Stimulated activated CD4-positive, alpha-beta T cell treated with anti-CD3 and anti-CD28 coated beads, Interleukin-1b, Interleukin-23, amount 100 ng/mL, for 4 hours (primary cell): ENCODE measurements at places on chromosomes 13 and 19.

- no peak for DNase-seq
These were observed 23.9 kb downstream of the PIBF1 start for GRCh38 chr13:72805676-72806346.

DNA sequence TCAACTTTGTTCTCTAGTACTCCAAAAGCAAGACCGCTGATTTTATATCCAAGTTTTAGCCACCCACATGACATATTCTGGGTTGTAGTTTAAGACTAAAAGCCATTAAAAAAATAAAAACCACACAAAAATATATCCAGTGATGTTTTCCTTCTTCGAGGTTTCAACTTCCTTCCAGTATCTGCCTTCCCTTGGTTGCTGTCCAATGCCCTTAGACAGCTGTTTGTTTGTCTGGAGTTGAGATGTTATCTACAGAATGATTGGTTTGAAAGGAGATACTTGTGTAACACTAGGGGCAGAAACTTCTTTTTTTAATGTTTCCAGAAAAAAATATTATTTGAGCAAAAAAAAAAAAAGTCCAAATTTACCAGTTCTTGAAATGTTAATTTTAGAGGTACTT is 591.5 kb upstream of the PCDH9 start:
- no peak for DNase-seq

DNA sequence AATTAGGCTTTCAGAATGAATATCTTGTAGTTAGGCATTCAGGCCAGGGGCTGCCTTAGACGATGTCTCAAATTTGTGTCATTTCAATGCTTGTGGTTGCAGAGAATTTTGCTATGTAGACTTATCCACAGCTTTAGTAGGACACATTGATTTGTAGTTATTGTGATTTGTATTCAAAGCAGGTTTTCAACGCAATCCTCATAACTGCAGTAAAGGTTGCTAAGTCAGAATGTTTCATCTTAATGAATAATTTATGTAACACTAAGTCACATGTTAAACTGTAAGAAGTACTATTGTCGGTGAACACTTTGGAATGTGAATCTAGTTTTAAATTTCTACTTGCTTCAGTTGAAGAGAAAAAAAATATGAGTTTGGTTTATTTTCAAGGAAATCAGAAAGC is 1117.2 kb upstream of the SPRY2 start:
- DNase-seq = no peak

GRCh38 chr13:23399347-23399746 is 34.2 kb downstream of the SACS start:
- DNase-seq = no peak

DNA sequence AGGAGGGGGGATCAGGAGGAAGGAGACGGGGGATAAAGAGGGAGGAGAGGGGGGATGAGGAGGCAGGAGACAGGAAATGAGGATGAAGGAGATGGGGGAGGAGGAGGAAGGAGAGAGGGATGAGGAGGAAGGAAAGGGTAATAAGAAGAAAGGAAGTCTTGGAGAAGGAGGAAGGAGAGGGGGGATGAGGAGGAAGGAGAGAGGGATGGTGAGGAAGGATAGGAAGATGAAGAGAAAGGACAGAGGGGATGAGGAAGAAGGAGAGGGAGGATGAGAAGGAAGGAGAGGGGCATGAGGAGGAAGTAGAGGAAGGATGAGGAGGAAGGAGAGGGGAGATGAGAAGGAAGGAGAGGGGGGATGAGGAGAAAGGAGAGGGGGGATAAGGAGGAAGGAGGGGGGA is 13.0 kb upstream of the VSTM2B start:
- no peak for DNase-seq

- DNase-seq = no peak
These were observed 66.1 kb downstream of the LHFPL6 start for GRCh38 chr13:39536906-39537305.

DNA sequence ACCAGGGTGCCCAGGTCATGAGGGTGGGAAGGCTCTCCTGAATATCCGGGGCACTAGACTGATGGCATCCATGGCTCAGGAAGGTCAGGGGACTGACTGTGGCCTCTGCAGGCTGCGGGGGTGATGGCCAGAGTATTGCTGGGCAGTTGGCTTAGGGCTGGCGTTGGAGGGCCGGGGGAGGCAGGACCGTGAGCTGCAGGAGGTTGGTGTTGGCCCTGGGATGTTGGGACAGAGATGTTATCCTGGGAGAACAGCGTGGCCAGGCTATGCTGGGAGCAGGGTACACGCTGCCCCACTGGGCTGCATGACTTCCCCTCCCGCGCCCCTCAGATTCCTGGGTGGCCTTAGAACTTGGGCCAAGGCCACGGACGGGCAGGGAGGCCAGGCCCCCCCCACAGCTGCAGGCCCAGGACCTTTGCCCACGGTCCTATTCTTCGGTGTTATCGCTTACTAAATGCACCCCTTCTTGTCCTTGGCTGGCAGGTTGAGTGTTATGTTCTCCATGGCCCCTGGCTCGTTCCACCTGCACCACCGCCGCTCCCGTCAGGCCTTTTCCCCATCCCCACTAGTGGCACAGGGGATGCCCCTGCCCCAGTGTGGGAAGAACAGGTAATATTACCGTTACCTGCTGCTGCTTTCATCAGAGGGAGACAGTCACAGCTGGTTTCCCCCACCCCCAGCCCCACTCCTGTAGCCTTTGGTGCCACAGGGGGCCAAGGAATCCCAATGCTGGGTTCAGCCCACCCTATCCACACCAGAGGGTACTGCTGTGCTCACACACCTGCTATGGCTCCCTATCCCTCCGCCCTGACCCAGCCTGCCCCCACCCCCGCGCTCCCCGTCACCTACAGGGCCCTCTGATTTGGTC is 3.2 kb upstream of the ISYNA1 start:
- no peak for DNase-seq

DNA sequence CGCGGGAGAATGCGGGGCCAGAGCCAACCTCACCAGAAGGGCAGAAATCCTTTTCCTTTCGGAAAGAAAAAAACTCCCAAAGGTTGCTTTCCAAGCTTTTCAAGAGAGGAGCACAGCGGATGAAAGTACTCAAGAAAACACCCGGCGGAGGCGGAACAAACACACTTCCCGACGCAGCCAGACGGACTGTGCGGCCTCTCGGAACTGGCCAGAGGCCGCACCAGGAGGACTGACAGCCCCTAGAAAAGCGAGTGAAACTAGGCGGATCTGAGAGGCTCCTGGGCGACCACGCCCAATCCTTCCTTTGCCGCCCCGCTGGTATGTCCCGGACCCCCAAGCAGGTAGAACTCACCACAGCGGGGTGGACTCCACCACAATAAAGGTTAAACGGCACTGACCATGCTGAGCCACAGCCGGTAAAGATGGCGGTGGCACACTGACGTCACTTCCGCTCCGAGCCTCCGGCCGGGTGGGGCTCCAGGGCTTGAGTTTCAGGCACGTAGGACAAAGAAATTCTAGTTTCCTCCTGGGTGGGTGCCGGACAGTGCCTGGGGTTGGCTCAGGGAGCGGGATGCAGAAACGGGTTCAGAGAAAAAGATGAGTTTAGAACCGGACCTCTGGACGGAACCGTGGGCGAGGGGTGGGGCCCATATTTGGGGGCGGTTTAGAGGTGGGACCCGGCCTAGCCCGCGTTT is at the start of gene ZNF562:
Gene ZNF562 (minus strand): TSS at position 438 of the 695 bp plus-strand sequence. CDS start 14,356 bp downstream, outside the sequence.
- DNase-seq = peak; percentile 69

GRCh38 chr19:48419158-48419920 is 25.9 kb downstream of the GRIN2D start:
- peak; percentile 49 for DNase-seq
